Esophagus squamous epithelium (tissue), 5 donors: ENCODE measurements at places on chromosomes 1 and 21.

DNA sequence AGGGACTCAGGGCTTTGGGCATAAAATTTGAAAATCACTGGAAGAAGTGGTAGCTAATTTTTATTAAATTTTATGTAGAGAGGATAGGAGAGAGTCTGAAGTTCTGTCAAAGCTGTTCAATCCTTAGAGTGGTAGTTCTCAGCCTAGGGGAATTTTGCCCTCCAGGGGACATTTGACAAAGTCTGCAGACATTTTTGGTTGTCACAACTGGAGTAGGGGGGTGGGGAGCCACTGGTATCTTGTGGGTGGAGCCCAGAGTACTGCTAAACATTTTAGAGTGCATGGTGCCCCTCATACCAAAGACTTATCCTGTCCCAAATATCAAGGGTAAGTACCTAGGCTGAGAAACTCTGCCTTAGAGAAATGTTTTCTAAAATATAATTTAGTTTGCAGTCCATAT lies 30.2 kb downstream of the RASAL2 start:
- DNase-seq = no peak

DNA sequence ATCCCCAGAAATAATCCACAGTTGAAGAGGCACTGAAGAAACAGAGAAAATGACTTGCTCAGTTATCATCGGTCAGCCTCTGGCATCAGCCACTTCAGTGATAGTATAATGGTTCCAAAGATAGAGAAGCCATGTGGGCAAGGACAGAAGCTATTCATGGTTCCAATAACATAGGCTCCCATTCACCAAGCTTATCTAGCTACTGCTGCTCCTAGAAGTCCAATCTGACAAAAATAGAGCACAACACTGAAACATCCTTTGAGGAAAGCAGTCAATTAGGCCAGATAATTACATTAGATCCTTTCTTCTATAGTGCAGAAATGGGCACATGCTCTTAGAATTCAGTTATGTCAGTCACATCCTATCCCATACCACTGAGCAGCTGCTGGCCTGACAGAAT lies 33.5 kb upstream of the CRB1 start:
- no peak for DNase-seq

DNA sequence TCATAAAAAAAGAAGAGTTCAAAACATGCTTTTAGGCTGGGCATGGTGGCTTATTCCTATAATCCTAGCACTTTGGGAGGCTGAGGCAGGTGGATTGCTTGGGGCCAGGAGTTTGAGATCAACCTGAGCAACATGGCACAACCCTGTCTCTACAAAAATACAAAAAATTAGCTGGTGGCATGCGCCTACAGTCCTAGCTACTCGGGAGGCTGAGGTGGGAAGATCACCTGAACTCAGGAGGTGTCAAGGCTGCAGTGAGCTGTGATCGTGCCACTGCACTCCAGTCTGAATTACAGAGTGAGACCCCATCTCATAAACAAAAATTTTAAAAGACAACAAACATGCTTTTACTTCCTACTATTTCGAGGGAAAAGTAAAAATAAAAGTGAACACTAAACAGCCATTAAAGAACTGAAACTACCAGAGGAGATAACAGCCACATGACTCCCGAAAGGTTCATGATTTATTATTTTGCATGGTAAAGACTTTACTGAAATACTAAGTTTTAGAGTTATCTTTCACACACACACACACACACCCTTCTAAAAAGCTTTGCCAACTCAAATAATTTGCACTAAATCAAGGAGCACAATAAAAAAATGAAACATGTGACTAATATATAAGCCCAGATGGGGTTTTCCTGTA lies 48.1 kb downstream of the USP1 start:
- DNase-seq = no peak

- no peak for DNase-seq
Measured at GRCh38 chr21:33492571-33492970, 1.1 kb upstream of the DNAJC28 start.
